ENCODE measurements at places on chromosomes 13 and 19. TPM values are rescaled to one million over a fixed set of nuclear protein-coding genes. Genes with fewer than 3 reads are reported as not detected.
A peak's percentile ranks its signal among the peaks of the same experiment; 100 is the strongest.

Gene ADGRL1
- 25.0 TPM for total RNA-seq

DNA sequence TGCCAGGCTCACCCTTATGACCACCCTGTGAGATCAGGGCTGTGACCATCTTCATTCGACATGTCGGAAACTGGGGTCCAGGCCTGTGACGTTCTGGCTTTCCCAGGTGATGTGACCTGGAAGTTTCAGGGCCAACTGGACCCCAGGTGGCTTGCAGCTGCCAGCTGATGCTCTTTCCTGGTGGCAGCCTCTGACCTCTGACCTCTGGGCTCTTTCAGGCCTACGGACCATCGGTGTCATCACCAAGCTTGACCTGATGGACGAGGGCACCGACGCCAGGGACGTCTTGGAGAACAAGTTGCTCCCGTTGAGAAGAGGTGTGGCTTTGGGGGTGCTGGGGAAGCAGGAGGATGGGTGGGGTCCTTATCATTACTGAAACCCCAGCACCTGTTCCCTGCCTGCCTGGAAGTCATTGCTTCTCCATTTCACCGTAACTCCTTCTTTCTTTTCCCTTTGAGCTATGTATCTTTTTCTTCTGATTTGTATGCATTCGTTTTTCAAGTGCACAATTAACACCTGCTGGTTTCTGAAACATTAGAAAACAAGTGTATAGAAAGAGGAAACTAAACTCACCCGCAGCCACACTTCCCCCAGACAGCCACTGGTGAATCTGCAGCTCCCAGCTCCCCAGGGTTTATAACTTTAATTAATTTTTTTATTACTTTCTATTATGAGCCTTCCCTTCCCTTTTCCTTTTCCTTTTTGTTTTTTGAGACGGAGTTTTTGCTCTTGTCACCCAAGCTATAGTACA lies 58.9 kb downstream of the TMED1 start:
- H3K4me1 ChIP-seq = peaks cover 16% of the 10 kb centered on the region
- no peak overlapping the region for H3K27ac ChIP-seq
- no peak overlapping the region for H3K4me3 ChIP-seq
- H3K36me3 ChIP-seq = peaks cover 28% of the 10 kb centered on the region

DNA sequence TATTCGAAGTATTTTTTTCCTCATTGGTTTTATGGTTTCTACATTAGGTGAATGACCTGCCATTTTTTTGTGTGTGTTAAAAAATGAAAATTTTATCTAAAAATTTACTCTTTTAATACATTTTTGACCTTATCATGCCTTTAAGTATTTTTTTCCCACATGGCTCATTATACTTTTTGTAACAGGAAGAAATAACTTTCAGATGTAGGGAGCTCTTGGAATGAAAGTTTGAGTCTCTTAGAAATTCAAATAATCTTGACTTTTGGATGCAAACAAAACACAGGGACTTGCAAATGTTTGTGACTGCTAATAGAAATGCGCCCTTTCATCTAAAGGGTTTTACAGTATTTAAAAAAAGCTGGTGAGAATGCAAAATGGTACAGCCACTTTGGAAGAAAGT lies 457.9 kb downstream of the KLF5 start:
- H3K27me3 ChIP-seq = no peaks in the 10 kb centered on the region
- H3K4me1 ChIP-seq = no peaks in the 10 kb centered on the region
- H3K27ac ChIP-seq = no peak overlapping the region
- H3K4me3 ChIP-seq = no peak overlapping the region
- DNase-seq = no peak

DNA sequence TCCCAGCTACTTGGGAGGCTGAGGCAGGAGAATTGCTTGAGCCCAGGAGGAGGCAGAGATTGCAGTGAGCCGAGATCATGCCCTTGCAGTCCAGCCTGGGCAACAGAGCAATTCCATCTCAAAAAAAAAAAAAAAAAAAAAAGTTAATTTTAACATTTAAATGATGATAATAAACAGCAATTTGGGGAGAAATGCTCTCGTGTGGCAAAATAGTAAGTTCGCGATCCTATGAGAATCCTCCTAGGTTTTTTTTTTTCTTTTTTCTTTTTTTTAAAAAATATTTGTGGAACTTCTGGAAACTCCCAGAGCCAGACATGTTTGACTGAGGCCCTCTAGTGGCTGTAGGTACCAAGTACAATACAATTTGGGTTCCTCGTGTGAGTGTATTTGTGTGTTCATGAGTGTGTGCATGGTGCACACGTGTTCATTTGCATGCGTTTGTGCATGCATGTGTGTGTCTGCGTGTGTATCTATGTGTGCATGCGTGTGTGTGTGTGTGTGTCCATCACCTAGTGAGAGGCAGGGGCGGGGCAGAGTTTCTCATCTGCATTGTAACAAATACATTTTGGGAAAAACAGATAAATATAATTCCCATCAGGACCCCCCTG lies 31.2 kb downstream of the TMPRSS9 start:
- DNase-seq = no peak
- H3K4me3 ChIP-seq = no peak overlapping the region
- no peaks in the 10 kb centered on the region for H3K36me3 ChIP-seq
- H3K27ac ChIP-seq = no peak overlapping the region

DNA sequence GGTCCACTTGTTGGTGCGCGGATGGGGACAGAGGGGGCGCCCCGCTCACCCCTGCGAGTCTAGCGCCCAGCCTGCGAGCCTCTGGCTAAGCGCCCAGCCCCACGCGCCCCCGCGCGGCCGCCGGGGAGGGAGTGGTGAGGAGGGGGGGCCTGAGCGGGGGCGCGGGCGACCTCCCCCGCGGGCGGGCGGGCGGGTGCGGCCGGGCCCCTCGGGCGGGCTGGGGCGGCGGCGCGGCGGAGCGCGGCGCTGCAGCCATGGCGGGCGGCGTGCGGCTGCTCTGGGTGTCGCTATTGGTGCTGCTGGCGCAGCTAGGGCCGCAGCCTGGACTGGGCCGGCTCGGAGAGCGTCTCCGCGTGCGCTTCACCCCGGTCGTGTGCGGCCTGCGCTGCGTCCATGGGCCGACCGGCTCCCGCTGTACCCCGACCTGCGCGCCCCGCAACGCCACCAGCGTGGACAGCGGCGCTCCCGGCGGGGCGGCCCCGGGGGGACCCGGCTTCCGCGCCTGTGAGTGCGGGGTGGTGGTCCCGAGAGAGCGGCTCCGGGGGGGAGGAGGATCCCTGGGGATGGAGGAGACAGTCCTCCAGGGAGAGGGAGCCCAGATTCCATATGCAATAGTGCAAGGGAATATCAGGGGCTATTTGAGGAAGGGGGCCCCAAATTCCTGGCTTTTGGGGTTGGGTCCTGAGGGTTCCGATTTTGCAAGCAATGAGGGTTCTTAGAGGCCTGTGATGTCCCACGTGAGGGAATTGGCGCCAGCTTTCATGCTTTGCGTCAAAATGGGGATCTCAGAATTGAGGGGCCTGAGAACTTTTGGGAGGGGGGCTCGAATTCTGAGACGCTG lies at the start of gene LTBP4:
LTBP4 (plus strand) TSS at position 236 of the 841 bp plus-strand sequence; CDS start at position 255, 19 bp downstream.
- peak within 1 kb of the TSS; percentile 88 for H3K27ac ChIP-seq
- DNase-seq = no peak
- H3K4me1 ChIP-seq = peaks cover 94% of the 10 kb centered on the region
- H3K27me3 ChIP-seq = peaks cover 51% of the 10 kb centered on the region
- peak within 1 kb of the TSS; percentile 58 for H3K4me3 ChIP-seq

- DNase-seq = peak; percentile 71
- peaks cover 13% of the 10 kb centered on the region for H3K4me1 ChIP-seq
- H3K27me3 ChIP-seq = no peaks in the 10 kb centered on the region
- no peak overlapping the region for H3K27ac ChIP-seq
- peak overlapping the region; percentile 17 for H3K4me3 ChIP-seq
- no peaks in the 10 kb centered on the region for H3K36me3 ChIP-seq
Observed at GRCh38 chr13:26476111-26476781, 81.2 kb upstream of the WASF3 start.

- no peak overlapping the region for H3K27ac ChIP-seq
- H3K27me3 ChIP-seq = no peaks in the 10 kb centered on the region
- H3K4me3 ChIP-seq = no peak overlapping the region
- DNase-seq = no peak
- no peaks in the 10 kb centered on the region for H3K36me3 ChIP-seq
Observed at GRCh38 chr19:42571116-42571515, 23.6 kb downstream of the CEACAM8 start.

DNA sequence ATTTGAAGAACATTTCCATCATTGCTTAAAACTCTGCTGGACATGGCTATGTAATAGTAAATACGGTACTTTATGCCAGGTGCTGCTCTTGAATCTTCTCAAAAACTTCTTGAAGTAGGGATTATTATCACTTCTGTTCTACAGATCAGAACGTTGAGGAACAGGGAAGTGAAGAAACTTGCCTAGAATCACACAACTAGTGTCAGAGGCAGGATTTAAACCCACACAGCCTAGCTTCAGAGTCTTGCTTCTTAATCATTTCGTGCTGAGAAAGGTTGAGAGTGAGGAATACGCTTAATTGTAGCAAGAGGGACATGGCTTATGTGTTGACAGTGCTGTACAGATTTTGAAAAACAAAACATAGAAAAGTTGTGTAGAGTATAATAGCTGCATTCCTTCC lies 13.5 kb downstream of the TM9SF2 start:
- H3K4me1 ChIP-seq = peaks cover 34% of the 10 kb centered on the region
- H3K27ac ChIP-seq = no peak overlapping the region
- H3K27me3 ChIP-seq = no peaks in the 10 kb centered on the region
- no peak overlapping the region for H3K4me3 ChIP-seq
- peaks cover 23% of the 10 kb centered on the region for H3K36me3 ChIP-seq

GRCh38 chr19:30064348-30064699 lies 122.3 kb downstream of the URI1 start:
- no peaks in the 10 kb centered on the region for H3K4me1 ChIP-seq
- H3K36me3 ChIP-seq = no peaks in the 10 kb centered on the region
- no peaks in the 10 kb centered on the region for H3K27me3 ChIP-seq
- no peak overlapping the region for H3K27ac ChIP-seq

GRCh38 chr13:96381681-96382080 lies 291.8 kb downstream of the HS6ST3 start:
- no peak overlapping the region for H3K27ac ChIP-seq
- H3K36me3 ChIP-seq = no peaks in the 10 kb centered on the region
- no peak overlapping the region for H3K4me3 ChIP-seq

DNA sequence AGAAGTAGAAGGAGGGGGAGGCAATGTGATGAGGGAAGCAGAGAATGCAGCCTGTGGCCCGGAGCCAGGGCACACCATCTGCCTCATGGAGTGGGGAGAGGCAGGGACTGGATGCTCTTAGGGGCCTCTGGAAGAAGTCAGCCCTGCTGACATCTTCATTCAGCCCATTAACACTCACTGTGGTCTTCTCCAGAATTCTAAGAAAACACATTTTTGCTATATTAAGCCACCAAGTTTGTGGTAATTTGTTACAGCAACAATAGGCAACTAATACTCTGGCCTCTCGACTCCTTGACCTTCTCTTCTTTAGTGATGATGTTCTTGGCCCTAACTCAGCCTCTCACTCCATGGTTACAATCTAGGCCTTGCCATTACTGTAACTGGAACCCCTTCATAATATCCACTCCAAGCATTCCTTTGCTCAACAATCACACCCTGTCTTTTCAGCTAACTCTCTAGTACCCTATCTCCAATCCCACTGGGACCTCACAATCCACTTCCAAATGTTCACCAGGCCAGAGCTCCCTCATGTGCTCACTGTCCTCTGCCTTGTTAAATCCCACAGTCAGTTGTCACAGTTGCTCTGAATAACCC lies 98.5 kb downstream of the MIPEP start:
- H3K27me3 ChIP-seq = no peaks in the 10 kb centered on the region
- H3K36me3 ChIP-seq = no peaks in the 10 kb centered on the region
- no peak overlapping the region for H3K27ac ChIP-seq
- DNase-seq = peak; percentile 13

GRCh38 chr19:8363803-8364771 lies at the start of gene ANGPTL4:
Gene ANGPTL4 (plus strand): TSS chr19:8364155. CDS start chr19:8364322, 167 bp downstream.
- peaks cover 3% of the 10 kb centered on the region for H3K27me3 ChIP-seq
- peaks cover 56% of the 10 kb centered on the region for H3K4me1 ChIP-seq
- no peaks in the 10 kb centered on the region for H3K36me3 ChIP-seq
- H3K4me3 ChIP-seq = peak within 1 kb of the TSS; percentile 39
- DNase-seq = peak; percentile 87
- H3K27ac ChIP-seq = peak within 1 kb of the TSS; percentile 82

GRCh38 chr13:28716511-28716910 lies 2.3 kb downstream of the SLC46A3 start:
- DNase-seq = peak; percentile 75
- no peaks in the 10 kb centered on the region for H3K27me3 ChIP-seq
- no peak overlapping the region for H3K4me3 ChIP-seq
- H3K36me3 ChIP-seq = no peaks in the 10 kb centered on the region

DNA sequence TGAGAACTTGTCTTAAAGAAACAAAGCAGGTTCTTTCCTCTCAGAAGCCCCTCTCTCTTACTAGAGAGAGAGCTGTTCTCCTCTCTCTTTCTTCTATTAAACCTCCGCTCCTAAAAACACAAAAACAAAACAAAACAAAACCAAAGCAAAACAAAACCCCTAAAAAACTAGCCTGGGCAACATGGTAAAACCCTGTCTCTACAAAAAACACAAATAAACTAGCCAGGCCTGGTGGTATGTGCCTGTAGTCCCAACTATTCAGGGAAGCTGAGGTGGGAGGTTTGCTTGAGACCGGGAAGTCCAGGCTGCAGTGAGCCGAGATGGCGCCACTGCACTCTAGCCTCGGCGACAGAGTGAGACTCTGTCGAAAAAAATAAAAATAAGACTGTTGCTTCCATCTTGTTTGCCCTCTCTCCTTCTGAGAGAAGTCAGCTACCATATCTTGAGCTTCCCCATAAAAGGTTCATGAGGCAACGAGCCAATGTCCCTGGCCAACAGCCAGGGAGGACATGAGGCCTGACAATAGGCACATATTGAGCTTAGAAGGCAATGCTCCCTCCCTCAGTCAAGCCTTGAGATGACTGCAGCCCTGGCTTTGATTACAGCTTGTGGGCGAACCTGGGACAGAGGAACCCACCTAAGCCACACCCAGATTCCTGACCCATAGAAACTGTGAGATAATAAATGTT lies 17.5 kb upstream of the FLT3 start:
- no peaks in the 10 kb centered on the region for H3K27me3 ChIP-seq
- DNase-seq = no peak
- no peak overlapping the region for H3K4me3 ChIP-seq
- no peaks in the 10 kb centered on the region for H3K4me1 ChIP-seq
- H3K36me3 ChIP-seq = no peaks in the 10 kb centered on the region

DNA sequence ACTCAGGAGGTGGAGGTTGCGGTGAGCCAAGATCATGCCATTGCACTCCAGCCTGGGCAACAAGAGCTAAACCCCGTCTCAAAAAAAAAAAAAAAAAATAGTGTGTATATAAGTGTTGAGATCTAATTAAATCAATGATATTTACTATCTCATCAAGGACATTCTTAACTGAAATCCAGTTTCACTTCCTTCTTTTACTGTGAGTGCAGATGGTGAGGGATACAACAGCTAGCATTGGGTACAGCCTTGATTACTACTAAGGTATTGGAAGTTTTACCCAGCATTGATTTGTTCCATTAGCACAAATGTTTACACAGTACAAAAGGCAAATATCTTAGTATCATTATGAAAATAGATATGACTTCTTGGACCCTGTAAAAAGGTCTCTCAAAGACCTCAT lies 546.6 kb downstream of the KCTD12 start:
- no peak overlapping the region for H3K27ac ChIP-seq
- no peak for DNase-seq
- H3K4me1 ChIP-seq = no peaks in the 10 kb centered on the region
- H3K27me3 ChIP-seq = no peaks in the 10 kb centered on the region

Gene FGF9
- 3.6 TPM for total RNA-seq

All from upper lobe of left lung (tissue), 6 donors.